ENCODE measurements at places on chromosomes 1 and 21. TPM values are rescaled to one million over a fixed set of nuclear protein-coding genes. Genes with fewer than 3 reads are reported as not detected.

Gene SPOCD1
- 14.2 TPM for total RNA-seq

Gene OR6N2
- not detected for total RNA-seq

Gene DUSP10
- 29.4 TPM for total RNA-seq

Gene NUP210L
- 0.18 TPM for total RNA-seq

Gene ROR1
- 12.8 TPM for total RNA-seq

Gene NBPF15
- total RNA-seq, result 36.4 TPM

Gene NOL9
- total RNA-seq, result 20.9 TPM

Gene TRAF3IP3
- 0.28 TPM for total RNA-seq

Gene IL24
- total RNA-seq, result 0.55 TPM

Gene HES3
- total RNA-seq, result not detected

Gene LINGO4
- total RNA-seq, result not detected

Gene PIGR
- not detected for total RNA-seq

Gene SPATA21
- total RNA-seq, result not detected

Gene CFHR1
- not detected for total RNA-seq

Gene LRRC3
- total RNA-seq, result under 0.01 TPM

Gene RNF186
- not detected for total RNA-seq

Gene FAM72C
- total RNA-seq, result 0.28 TPM

Gene PCP4
- total RNA-seq, result not detected

Gene PEF1
- 79.0 TPM for total RNA-seq

Gene GPR37L1
- under 0.01 TPM for total RNA-seq

Gene ACKR1
- total RNA-seq, result not detected

Gene MARK1
- total RNA-seq, result 0.14 TPM

Gene ARHGAP30
- total RNA-seq, result under 0.01 TPM

Gene EXO1
- 1.8 TPM for total RNA-seq

Gene ADGRL4
- total RNA-seq, result 9.5 TPM

Gene DNAJC28
- 1.5 TPM for total RNA-seq

Gene KCNJ9
- under 0.01 TPM for total RNA-seq

Gene VWA5B1
- total RNA-seq, result not detected

Gene KRTAP11-1
- total RNA-seq, result not detected

Gene PDZK1
- 0.28 TPM for total RNA-seq

Gene PAQR6
- 0.28 TPM for total RNA-seq
